ENCODE measurements at places on chromosomes 7 and 10. TPM values are rescaled to one million over a fixed set of nuclear protein-coding genes. Genes with fewer than 3 reads are reported as not detected.

The GHRHR gene
- not detected for total RNA-seq

DNA sequence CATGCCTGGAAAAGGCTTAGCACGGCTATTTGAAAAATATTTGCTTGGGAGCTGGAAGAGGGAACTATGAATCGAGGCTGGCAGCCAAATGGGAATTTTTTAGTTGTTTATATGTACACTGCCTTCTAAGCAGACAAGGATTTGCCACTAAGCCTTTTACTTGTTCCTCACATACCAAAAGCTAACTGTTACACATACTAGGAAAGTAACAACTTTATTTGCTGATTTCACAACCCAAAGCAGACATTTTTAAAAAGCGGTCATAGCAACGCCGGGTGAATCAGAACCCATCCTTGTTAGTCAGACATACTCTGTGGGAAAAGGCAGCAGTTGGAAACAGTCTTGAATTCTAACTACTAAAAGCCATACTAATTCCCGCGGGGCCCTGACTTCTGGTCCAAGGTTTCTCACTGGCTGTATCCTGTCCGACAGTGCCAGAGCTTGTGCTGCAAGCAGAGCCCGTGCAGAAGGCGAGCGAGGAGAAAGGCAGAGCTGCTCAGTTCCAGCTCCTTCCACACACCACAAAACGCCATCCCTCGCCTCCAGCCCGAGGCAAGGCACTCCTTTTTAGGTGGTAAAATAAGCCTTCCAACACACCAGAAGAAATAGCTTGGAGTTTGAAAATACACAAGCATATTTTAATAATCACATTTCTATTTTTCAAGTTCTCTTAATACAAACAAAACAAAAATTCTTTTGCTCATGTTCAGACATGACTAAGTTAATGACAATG, 89.2 kb downstream of the RNF216 start:
- DNase-seq = peak; percentile 71

- no peak for DNase-seq
Measured at GRCh38 chr7:4737300-4737699, 38.1 kb upstream of the AP5Z1 start.

GRCh38 chr7:105218215-105218614, 170.5 kb downstream of the SRPK2 start:
- no peak for DNase-seq

DNA sequence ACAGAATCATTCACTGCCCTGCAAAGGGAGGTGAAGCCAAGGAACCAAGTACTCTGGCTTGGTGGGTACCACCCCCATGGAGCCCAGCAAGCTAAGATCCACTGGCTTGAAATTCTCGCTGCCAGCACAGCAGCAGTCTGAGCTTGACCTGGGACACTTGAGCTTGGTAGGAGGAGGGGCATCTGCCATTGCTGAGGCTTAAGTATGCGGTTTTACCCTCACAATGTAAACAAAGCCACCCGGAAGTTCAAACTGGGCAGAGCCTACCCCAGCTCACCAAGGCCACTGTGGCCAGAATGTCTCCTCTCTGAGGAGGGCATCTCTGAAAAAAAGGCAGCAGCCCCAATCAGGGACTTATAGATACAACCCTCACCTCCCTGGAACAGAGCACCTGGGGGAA, 1050.0 kb upstream of the GHITM start:
- no peak for DNase-seq

DNA sequence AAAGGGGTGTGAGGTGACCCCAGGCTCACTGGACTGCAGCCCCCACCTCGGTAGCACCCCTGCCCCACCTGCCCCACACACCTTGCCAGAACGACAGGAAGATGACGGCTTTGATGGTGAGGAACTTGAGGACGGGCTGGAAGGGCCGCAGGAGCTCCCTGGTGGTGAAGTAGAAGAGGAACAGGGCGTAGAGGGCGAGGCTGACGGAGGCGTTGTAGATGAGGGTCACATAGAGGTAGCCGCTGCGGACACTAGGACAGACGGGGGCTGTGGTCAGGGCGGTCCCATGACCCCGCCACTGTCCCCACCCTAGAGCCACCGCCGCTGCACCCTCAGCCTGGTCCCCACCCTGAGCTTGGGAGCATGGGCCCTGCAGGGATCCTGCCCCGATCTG, 7.6 kb downstream of the TMEM184A start:
- DNase-seq = no peak

The PCLO gene
- 17.7 TPM for total RNA-seq

The CXCL12 gene
- 73.1 TPM for total RNA-seq

The TFPI2 gene
- 1.3 TPM for total RNA-seq

The CYP17A1 gene
- total RNA-seq = 1.1 TPM

The NPSR1 gene
- total RNA-seq = not detected

DNA sequence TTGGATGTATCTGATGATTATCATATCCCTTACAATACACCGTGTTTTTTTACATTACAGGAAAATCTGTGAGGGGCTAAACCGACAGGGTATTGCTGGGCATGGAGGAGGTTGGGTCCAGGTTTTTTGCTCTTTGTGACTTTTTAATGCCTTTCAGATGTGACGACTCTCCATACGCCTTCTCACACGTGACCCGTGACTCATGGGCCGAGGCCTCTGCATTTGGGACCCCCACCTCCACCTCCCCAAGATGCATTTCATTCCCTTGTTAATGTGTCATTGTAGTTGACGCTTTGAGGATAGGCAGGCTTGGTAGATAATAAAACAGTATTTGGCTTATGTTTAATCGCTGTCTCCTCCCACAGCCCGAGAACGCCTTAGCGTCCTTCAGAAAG, 95.3 kb downstream of the CUX1 start:
- no peak for DNase-seq

DNA sequence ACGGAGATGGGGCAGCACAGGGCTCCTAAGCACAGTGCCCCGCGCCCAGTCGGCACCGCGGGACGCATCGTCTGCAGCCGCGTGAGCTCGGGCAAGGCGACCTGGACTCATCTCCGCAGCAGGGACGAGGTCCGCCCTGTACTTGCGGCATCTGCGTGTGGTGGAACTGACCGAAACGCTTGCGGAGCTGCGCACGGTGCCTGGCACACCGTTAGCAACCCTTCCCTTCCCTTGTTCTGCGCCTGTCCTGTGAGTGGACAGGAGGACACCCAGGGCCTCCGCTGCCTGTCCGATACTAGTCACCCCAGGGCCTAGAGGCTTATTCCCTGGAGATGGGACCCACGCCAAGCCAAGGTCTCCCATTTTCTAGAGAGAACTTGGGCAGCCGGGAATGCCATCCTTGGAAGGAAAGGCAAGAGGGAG, 98.5 kb downstream of the WDR11 start:
- no peak for DNase-seq

The TMEM236 gene
- total RNA-seq = 0.49 TPM

The PRRT4 gene
- total RNA-seq = 0.49 TPM

The CDHR3 gene
- total RNA-seq = 6.0 TPM

The GRM3 gene
- not detected for total RNA-seq

The SFXN2 gene
- total RNA-seq = 28.3 TPM

The COMTD1 gene
- total RNA-seq = 34.6 TPM

- DNase-seq = no peak
Measured at GRCh38 chr7:90111-91063, 102.0 kb upstream of the FAM20C start.

DNA sequence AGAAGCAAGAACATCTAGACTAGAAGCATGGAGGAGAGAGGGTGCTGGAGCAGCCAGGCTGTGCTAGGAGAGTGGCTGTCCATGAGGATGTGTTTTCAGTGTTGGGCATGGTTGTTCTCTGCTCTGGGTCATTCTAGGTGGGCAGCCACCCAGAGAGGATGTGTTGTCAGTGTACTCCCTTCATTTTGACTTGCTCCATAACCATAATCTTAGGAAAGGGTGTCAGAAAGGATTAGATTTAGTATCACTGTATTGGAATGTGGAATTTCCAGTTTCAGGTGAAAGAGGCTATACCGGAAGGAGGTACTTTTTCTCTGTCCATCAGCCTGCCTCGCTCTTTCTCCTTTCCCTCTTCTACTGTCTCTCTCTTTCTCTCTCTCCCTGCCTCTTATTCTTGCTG, 474.5 kb upstream of the PODXL start:
- no peak for DNase-seq

The CALCR gene
- total RNA-seq = 0.16 TPM
